Occipital lobe (tissue), 3 donors: ENCODE measurements at places on chromosomes 12 and 14.

DNA sequence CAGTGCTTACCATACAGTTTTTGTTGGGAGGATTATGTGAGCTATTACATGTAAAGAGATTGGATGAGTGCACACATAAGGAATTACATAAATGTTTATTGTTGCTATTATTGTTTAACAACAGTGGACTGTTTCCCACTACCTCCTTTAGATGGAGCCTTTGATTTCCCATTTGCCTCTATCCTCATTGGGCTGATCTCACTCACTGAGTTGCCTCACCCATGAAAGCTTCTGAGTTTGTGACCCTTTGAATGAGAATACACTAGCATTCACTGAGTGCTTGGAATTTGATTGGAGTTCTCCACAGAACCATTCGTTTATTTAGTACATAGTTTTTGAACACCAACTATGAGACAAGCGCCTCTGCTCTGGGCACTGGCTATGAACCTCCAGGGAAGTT lies 121.0 kb downstream of the HELB start:
- DNase-seq: no peak

GRCh38 chr12:51517800-51518199 lies 73.2 kb upstream of the SCN8A start:
- DNase-seq: no peak

GRCh38 chr14:99424306-99424877 lies 56.3 kb downstream of the SETD3 start:
- DNase-seq: no peak

- DNase-seq: peak; percentile 14
Observed at GRCh38 chr12:76158518-76159321, 74.2 kb upstream of the NAP1L1 start.

DNA sequence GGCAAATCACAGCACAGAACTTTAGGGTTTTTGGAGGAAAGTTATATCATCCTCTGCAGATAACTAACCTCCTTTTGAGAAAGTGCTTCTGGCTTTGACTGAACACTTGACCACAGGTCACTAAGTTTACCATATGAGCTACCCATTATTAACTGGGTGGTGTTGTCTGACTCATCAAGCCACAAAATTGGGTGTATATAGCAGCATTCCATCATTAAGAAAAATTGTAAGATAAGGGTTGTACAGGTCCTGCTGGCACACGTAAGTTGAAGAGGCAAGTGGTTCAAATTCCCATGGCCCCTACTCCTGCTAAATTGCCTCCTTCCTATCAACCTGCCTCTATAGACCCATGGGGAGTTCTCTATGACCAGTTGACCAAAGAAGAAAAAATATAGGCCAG lies 39.5 kb downstream of the L2HGDH start:
- DNase-seq: no peak

DNA sequence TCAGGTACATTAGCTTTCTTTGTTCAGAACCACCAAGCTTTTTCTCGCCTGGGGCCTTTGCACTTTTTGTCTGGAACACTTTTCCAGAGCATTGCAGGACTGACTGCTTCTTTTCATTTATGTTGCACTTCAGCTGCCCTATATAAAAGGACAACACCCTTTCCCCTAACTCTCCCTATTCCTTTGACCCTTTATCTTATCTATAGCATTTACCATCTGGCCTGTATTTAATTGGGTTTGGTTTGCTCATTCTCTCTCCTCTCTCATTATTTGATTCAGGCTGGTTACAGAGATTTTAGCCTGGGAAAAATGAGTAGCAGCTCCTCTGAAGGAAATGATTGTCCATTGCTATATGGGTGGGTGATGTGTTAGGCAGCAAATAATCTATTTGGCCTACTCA lies 165.4 kb downstream of the KICS2 start:
- DNase-seq: no peak

DNA sequence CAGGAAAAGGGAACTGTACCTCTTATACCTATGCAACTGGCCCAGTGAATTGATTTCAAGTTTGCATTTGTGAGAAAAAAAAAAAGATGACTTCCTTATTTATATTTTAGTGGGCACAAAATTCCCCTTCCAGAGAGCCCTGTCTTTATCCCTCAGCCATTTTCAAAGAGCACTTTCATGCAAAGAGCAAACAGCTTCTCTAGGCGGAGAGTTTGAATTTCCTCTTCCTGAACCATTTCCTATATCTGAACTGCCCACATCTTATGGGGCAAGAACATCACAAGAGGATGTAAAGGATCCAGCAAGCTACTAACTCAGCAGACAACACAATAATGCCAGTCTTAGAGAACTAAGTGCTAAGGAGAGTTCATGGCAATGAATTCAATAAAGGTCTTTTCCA lies 22.3 kb upstream of the PLXNC1 start:
- no peak for DNase-seq

- peak; percentile 63 for DNase-seq
Observed at GRCh38 chr14:32254952-32255679, 52.0 kb upstream of the RNU6-8 start.

DNA sequence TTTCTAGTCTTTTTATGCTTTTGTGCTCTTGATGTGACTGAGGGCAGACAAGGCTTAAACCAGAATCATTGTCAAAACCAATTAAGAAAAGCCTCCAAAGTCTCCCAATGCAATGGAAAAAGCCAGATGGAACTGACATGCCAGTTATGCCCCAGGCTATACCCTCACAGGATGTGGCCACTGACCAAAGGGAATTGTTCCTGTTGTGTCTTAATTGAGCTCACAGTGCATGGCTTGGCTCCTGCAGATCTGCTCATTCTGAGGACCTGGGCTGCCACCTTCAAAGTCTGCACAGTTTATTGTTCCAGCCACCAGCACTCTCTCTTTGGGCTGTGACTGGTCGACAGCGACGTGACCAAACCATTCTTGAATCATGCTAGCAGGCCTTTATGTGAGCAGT lies 17.1 kb upstream of the BICD1 start:
- DNase-seq: no peak

- DNase-seq: no peak
Observed at GRCh38 chr14:43665570-43666267, 841.4 kb downstream of the FSCB start.

DNA sequence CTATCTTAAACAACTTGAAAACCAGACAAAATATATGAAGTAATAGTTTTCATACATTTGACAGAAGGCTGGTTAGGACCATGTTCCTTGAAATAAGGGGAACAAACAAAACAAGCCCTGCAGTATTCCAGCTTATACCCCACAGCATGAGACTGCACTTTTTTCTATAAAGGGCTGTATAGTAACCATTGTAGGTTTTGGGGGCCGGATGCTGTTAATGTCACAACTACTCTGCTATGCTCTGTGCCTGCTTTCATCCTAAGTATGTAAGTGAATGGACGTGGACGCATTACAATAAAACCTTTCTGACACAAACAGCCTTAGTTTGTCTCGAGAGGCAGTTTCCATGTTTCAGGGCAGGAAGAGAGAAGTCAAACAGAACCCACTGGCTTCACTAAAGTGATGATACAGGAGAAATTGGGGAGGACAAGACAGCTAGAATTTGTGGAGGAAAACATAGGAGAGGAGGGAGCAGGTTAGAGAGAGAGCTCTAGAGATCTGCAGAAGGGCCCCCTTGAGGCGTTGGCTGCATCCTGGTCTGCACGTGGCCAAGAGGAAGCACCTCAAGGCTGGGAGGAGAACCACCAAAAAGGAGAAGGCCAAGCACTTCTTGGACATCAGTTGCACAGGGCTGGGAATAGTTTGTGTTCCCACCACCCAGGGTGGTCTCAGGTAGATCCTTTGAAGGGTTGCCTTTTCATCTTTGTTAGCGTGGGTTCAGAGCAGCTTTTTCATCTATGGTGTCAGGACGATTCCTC lies 63.7 kb downstream of the TRAF3 start:
- DNase-seq: no peak

DNA sequence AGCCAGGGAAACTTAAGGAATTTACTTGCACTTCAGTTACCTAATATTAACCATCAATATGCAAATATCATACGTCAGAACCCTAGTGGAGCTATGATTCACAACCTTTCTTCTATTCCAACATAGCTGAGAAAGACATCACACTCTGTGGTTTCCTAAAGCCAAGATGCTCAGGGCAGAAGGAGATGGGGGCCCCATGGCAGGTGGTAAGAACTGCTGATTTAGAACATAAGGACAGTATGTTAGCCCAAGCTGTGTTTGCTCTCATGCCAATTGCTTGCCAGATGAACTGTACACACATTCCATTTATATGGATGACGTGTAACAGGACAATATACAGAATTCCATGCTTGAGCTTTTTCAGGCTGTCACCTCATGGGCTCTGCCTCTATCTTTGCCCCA lies 34.6 kb downstream of the HECTD4 start:
- DNase-seq: no peak

DNA sequence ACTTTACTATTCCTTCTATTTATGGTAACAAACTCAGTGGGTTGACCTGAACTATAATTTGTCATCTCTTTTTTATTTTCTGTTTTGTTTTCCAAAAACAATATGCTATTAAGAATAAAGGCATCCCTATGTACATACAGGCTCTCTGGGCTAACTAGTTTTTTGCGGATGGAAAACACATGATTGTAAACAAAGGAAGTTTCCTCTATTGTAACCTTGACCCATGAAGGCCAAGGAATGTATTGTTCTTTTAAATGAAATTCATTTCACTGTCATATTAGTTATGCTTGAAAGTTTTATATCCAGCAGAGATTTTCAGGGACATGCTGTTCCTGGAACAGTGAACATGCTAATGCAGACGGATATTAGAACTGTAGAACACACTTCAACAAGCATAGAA lies 705.0 kb upstream of the SEL1L start:
- DNase-seq: no peak

- no peak for DNase-seq
Observed at GRCh38 chr12:2111826-2112225, 59.0 kb downstream of the CACNA1C start.

DNA sequence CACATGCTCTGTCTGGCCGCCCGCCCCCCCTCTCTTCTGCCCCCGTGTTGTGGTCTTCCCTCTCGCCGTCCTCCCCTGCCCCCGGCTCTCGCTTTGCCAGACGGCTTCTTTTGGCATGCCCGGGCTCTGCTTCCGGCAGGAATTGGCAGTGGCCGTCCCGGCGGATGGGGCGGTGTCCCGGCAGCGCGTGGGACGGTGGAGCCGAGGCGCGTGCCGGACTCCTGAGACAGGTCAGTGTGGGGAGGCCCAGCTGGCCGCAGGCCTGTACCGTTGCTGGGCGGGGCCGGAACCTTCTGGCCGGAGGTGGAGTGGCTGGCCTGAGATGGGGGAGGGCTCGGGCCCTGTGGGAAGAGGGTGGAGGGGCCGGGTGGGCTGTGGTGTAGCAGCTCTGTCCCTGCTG lies 17.1 kb downstream of the KIF26A start:
- DNase-seq: no peak

- DNase-seq: no peak
Observed at GRCh38 chr14:68674538-68675232, 118.2 kb downstream of the ZFP36L1 start.

GRCh38 chr12:72141381-72141780 lies 130.8 kb upstream of the TRHDE start:
- no peak for DNase-seq

- peak; percentile 60 for DNase-seq
Observed at GRCh38 chr12:122963941-122964265, 2.4 kb downstream of the ABCB9 start.

- no peak for DNase-seq
Observed at GRCh38 chr12:122004633-122005071, 17.0 kb upstream of the BCL7A start.

GRCh38 chr12:28866715-28867503 lies 282.2 kb upstream of the FAR2 start:
- DNase-seq: no peak

GRCh38 chr14:21915826-21916225 lies 242.2 kb upstream of the OR4E1 start:
- no peak for DNase-seq

GRCh38 chr14:38073641-38074040 lies 134.1 kb upstream of the SSTR1 start:
- no peak for DNase-seq

GRCh38 chr12:5492562-5492961 lies 60.7 kb downstream of the NTF3 start:
- DNase-seq: no peak

DNA sequence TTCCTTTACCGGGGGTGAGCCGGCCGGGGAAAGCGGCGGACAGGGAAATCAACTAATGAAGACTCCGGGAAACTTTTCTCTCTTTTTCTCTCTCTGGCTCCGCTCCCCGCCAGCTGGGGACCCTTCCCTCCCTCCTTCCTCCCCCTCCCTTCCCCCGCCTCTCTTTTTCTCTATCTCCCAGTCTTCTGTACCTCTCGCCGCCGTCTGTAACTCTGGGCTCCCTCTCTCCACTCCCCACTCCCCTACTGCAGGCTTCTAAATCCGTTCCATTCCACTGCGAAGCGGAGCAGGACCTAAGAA lies 6.9 kb upstream of the HOXC11 start:
- no peak for DNase-seq

DNA sequence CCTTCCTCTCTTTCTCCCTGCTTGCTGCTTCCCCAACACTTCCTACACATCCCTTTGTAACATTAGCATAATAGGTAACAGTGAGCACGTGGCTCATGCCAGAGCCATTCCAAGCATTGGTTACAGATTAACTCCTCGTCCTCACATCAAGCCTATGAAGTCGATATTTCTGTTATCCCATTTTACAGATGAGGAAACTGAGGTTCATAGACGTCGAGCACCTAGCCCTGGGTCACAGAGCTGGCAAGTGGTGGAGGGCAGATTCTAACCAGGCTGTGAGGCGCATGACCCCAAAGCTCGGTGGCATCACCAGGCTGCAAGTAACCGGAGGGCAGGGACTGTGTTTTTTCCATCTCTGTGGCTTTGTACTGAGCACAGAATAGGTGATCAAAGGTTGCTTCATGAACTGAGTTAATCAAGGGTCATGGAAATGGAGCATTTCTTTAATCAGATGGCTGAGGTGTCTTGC lies 5.7 kb upstream of the SERPINA1 start:
- no peak for DNase-seq

GRCh38 chr12:51322452-51322851 lies 1.5 kb downstream of the BIN2 start:
- DNase-seq: no peak

DNA sequence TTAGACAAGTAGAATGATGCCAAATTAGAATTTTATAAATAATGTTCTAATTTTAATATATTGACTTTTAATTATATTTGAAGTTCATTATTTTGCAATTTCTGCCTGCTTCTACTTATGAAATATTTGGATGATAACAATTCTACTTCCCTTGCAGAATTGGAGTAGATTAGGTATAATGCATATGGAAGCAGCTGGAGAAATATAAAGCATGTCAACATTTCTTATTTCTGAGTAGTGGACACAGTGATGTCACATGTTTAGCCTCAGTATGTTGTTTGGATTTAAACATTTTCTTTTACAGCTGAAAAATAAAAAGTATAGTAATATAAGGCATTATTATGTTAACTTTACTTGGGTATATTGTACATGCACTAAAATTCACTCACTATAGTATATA lies 344.2 kb upstream of the E2F7 start:
- DNase-seq: no peak
